ENCODE measurements at places on chromosomes 3 and 15.

GRCh38 chr15:68791431-68792283, 29.0 kb downstream of the ANP32A start:
- DNase-seq, result no peak

DNA sequence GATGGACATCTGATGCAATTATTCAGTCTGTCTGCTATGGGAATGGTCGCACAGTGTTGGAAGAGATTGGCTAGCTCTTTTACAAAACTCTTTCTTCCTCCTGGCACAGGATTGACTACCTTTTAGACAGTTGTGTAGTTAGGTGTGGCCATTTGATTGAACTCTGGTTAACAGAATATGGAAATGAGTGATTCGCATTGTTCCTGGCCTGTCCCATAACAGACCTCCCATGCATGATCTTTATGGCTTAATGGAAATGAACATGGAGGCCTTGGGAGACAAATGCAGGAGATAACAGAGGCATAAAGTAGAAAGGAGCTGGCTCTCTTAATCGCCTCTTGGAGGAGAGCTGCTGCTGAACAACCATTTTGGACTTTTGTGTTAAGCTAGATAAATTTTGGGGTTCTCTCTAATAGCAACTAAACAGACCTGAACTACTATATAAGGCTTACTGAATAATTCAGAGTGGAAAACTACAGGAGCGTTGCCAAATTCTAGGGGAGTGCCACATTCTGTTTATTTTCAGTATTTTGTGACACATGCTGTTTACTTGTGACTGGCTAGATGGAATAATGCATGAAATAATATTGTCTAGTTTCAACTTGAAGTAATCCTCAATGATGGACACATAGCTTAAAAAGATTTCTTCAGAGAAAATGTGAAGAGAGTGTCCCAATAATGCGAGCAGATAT, 357.7 kb upstream of the SGO1 start:
- no peak for DNase-seq

- no peak for DNase-seq
These were observed 84.3 kb downstream of the TTBK2 start for GRCh38 chr15:42836251-42836650.

DNA sequence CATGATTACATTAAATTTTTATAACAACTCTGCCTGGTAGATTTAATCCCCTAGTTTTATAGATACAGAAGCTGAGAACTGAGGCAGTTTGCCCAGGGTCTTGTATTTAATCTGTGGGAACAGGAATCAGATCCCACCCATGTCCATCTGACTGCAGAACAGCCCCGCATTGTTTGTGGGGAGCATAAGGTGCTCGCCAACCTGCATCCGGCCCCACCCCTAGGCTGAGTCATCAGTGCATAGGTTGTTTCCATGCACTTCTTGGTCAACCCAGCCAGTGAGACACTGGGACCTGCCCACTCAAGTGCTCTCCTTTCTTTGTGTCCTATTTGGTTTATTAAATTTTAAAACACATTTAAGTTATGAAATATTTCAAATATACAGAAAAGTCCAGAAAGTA, 266.2 kb downstream of the OPA1 start:
- no peak for DNase-seq

GRCh38 chr3:75631541-75631940, 32.6 kb upstream of the FRG2C start:
- DNase-seq, result no peak

DNA sequence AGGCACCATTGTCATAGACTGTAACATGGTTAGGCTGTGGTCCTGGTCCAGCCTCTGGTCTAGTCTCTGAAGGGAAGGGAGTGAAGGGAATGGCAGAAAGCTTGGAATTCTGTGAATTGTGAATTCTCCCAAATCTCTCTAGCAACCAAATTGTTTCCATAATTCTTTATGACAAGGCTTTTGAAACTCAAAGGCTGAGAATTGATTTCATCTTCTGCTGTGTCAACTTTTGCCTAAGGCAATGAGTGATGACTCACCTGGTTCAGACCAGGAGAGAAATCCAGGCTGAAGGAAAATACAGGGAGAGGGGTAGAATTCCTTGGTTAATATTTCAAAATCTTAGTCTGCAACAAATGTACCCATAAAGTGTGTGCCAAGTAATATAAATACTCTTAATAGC, 82.6 kb upstream of the ADPGK start:
- no peak for DNase-seq

DNA sequence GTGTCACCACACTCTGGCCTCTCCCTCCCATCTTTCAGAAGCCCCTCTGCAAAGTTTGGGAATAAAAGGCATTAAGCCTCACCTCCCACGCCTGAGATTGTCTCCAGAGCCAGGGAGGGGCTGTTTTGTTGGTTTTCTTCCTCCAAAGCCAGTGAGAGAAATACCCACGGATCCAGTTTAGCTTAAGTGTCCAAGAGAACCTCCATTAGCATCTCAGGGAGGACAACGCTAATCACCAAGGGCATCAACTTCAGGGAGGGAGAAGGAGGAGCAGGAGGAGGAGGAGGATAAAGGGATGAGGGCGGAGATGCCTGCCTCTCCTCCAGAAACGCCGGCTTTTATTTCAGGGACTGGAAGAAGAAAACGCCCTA, 101.6 kb downstream of the SRGAP3 start:
- no peak for DNase-seq

GRCh38 chr15:92947071-92947730, 47.1 kb downstream of the CHD2 start:
- DNase-seq, result no peak

All from left kidney (tissue), 8 donors.